Mesothelial cell of epicardium (in vitro differentiated cells): ENCODE measurements at places on chromosomes 4 and X. TPM values are rescaled to one million over a fixed set of nuclear protein-coding genes. Genes with fewer than 3 reads are reported as not detected.
A peak's percentile ranks its signal among the peaks of the same experiment; 100 is the strongest.

DNA sequence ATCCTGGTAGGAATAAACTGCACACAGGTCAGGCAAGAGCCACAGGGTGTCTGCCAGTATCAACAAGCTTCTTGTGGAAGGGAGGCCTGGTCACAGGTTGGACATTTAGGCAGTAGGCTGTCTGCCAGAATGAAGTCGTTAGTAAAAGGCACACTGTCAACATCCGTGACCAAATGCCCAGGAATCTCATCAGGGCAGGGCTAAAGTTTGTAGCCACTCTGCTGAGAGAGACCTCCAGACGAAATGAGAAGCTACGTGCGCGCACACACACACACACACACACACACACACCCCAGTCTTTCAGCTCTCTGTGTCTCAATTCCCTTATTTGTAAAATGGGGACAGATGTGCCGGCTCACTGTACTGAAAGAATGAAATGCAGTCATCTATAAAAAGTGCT, 408.7 kb upstream of the ZFP42 start:
- H3K4me3 ChIP-seq = no peak overlapping the region
- H3K36me3 ChIP-seq = no peaks in the 10 kb centered on the region
- H3K27ac ChIP-seq = no peak overlapping the region
- H3K27me3 ChIP-seq = no peaks in the 10 kb centered on the region

The TSPAN7 gene
- 9.0 to 11.8 TPM (median 10.1 TPM) in 3 replicates for total RNA-seq

The SRPX2 gene
- total RNA-seq = 13.7 to 16.2 TPM (median 15.1 TPM) in 3 replicates

GRCh38 chrX:39439906-39440798, 638.9 kb downstream of the MID1IP1 start:
- no peak for DNase-seq
- H3K27ac ChIP-seq = no peak overlapping the region
- no peaks in the 10 kb centered on the region for H3K27me3 ChIP-seq
- H3K4me1 ChIP-seq = peaks cover 13% of the 10 kb centered on the region

GRCh38 chr4:42399393-42399792, 2.1 kb downstream of the SHISA3 start:
- no peak overlapping the region for H3K27ac ChIP-seq
- peaks cover 30% of the 10 kb centered on the region for H3K4me1 ChIP-seq
- H3K27me3 ChIP-seq = peaks cover 93% of the 10 kb centered on the region
- no peak for DNase-seq

DNA sequence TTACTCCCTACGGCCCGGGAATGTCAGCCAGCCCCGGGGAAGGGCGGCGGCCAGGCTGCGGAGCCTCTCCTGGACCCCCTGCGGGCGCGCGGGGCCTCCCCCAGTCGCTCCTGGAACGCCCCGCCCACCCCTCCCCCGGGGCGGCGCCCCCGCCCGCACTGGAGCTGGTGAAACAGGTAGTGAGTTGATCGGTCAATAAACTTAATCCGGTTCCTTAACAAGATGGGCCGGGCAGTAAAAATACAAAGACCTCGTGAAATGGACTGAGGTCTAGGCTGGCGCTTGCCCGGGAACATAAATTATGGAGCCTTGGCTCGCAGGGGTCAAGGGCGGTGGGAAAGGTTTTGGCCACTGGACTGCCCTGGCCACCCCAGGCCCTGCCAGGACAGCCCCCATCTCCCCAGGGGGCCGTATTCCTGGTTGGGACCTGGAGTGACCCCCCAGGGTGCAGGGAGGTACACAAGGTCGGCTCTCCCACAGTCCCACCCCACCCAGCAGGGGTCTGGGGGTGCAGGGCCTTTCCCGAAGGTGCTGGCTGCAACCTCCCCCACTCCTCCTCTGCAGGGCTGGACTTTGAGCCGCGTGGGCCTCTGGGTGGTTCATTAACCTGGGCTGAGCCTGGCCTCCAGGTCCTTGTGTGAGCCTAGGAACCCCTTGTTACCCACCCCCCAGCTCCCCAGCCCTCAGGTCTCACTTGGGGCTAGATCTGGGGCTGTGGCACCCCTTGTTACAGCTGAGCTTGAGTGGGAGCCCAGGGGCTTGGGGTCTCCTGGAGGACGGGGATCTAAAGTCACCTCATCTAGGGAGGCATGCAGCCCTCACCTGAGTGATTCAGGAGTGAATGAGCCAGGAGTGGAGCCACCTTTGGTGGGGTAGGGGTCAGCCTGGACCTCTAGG, 2.5 kb downstream of the FGFR3 start:
- no peaks in the 10 kb centered on the region for H3K4me1 ChIP-seq
- no peaks in the 10 kb centered on the region for H3K36me3 ChIP-seq
- DNase-seq = no peak
- H3K4me3 ChIP-seq = peak overlapping the region; percentile 59
- peaks cover 8% of the 10 kb centered on the region for H3K27me3 ChIP-seq

The CT45A2 gene
- total RNA-seq = not detected in 3 replicates

DNA sequence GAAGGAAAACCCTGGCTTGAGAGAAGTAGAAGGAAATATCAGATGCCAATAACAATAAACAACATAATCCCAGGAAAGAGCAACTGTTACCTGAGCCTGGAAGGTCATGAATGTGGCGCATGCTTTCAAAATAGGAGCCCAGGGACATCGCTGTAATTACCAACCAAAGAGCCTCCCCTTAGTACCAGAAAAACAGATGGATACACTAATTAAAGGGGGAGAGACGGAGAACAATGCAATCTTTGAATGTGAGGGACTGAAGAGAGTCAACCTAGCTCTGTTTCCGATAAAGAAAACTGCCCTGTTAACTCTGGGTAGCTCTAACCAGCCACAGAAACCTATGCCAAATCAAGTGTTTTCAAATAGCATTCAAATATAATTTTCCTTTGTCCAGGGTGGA, 161.4 kb downstream of the ENOX2 start:
- no peaks in the 10 kb centered on the region for H3K4me1 ChIP-seq
- no peaks in the 10 kb centered on the region for H3K27me3 ChIP-seq
- no peak overlapping the region for H3K4me3 ChIP-seq
- H3K27ac ChIP-seq = no peak overlapping the region
- DNase-seq = no peak
- H3K36me3 ChIP-seq = no peaks in the 10 kb centered on the region

DNA sequence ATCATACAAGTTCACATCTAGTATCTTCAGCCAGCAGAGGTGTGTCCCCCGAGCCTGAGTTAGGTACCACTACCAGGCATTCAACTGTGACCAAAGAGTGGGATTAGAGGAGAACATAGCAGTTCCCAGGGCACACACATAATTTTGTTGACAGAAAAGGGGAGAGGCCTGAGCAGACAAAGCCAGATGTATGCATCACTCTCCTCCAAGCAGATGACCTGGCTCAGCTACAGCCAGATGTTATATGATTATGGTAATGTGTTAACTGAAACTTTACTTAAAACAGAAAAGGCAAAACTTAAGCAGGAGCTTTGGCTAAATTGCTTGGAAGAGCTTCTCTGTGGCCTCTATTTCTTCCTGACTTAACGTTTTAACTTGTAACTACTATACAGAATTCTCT, 88.9 kb downstream of the CC2D2A start:
- peaks cover 2% of the 10 kb centered on the region for H3K4me1 ChIP-seq
- H3K27me3 ChIP-seq = no peaks in the 10 kb centered on the region
- peaks cover 42% of the 10 kb centered on the region for H3K36me3 ChIP-seq

DNA sequence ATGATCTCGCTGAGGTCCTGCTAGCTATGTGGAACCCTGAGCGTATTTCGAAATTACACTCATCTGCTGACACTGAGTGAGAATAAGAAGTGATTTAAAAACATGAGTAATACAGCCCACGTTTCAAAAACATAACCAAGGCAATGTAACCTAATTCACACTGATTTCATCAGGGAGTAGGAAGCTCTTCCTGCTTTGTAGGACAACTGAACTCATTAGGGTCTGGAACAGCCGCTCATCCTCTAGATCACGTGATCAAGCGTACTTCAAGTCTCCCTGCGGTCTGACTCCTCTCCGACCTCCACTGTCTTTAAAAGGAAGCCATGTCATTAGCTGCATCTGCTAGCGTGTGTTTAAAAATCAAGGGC, 138.0 kb downstream of the NSUN7 start:
- H3K4me3 ChIP-seq = no peak overlapping the region
- no peaks in the 10 kb centered on the region for H3K27me3 ChIP-seq
- no peak overlapping the region for H3K27ac ChIP-seq
- no peak for DNase-seq
- peaks cover 16% of the 10 kb centered on the region for H3K36me3 ChIP-seq

GRCh38 chrX:19750028-19750782, 137.2 kb downstream of the SH3KBP1 start:
- peaks cover 15% of the 10 kb centered on the region for H3K4me1 ChIP-seq
- H3K36me3 ChIP-seq = no peaks in the 10 kb centered on the region
- H3K4me3 ChIP-seq = no peak overlapping the region
- no peak overlapping the region for H3K27ac ChIP-seq
- no peaks in the 10 kb centered on the region for H3K27me3 ChIP-seq

The HSFX3 gene
- not detected in 3 replicates for total RNA-seq

DNA sequence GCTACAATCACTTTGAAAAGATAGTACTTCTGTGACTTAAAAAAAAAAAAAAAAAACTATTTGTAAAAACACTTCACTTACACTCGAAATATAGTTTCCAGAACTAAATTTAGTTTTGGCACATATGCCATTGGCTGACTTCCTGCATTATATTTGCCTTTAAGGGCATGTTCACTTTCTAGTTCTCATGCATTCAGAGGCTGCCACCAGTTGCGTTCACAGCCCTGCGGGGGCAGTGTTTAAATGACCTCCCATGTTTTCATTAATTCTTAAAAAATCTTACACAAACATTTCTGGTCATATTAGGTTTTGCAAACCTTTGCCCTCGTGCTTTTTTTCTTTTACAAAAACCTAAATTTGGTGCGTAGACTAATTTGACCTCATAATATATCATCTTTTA, 12.4 kb upstream of the ARHGAP6 start:
- H3K36me3 ChIP-seq = no peaks in the 10 kb centered on the region
- H3K27me3 ChIP-seq = peaks cover 2% of the 10 kb centered on the region
- H3K4me3 ChIP-seq = no peak overlapping the region
- H3K27ac ChIP-seq = no peak overlapping the region
- H3K4me1 ChIP-seq = peaks cover 3% of the 10 kb centered on the region

GRCh38 chrX:127129510-127129909, 310.0 kb downstream of the PRR32 start:
- H3K4me3 ChIP-seq = no peak overlapping the region
- no peak for DNase-seq
- H3K36me3 ChIP-seq = no peaks in the 10 kb centered on the region
- H3K27me3 ChIP-seq = no peaks in the 10 kb centered on the region
- no peak overlapping the region for H3K27ac ChIP-seq

The GYPE gene
- total RNA-seq = not detected in 3 replicates

DNA sequence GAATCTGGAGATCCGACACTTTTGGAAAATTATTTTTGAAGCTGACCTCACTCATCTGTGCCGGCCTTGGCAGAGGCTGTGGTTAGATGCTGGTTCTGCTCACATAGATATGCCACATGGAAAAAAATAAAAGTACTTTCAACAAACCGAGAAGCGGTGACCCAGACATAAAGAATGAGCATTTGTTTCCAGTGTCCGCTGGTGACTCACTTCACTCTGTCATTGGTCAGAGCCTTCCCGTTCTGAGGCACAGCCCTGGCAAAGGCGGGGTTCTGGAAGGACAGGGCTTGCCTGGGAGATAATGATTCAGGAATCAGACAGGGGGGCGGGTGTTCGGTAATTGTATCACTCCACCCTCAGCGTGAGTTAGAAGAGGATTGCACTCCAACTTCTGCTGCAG, 172.4 kb upstream of the MXRA5 start:
- peak overlapping the region; percentile 4 for H3K27ac ChIP-seq
- no peak overlapping the region for H3K4me3 ChIP-seq
- DNase-seq = no peak
- peaks cover 16% of the 10 kb centered on the region for H3K4me1 ChIP-seq
- H3K36me3 ChIP-seq = no peaks in the 10 kb centered on the region

DNA sequence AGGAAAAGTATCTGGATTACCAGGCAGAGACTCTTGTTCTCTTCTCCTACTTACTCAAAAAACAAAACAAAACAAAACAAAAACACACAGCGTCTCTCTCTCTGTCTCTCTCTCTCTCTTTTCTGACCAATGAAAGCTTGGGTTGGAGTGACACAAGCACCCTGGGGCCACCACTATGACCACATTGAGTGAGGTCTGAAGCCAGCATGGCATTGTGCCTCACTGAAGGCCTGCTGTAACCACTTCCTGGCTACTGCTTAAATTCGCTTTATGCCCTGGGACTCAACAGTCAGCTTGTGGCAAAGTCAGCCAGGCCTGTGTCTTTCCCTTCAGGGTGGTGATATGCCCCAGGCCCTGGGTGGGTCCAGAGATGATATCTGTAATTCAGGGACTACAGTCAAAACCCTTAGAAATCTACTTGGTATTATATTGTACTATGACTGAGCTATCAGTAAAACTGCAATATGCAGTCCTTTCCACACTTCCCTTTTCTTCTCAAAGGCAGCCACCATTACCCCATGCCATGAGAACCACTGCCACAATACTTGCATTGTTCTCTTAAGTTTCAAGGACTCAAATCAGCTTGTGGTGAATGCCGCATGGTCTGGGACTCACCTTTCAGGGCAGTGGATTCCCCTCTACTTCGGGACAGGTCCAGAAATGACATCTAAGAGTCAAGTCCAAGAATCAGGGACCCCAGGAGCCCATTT, 606.8 kb upstream of the KLHL4 start:
- no peak overlapping the region for H3K27ac ChIP-seq
- no peaks in the 10 kb centered on the region for H3K27me3 ChIP-seq
- no peaks in the 10 kb centered on the region for H3K4me1 ChIP-seq
- no peak overlapping the region for H3K4me3 ChIP-seq

The TEX13B gene
- total RNA-seq = not detected in 3 replicates
